ENCODE measurements at places on chromosomes 7 and 10.

- peak; percentile 90 for DNase-seq
- no peaks in the 10 kb centered on the region for H3K36me3 ChIP-seq
- peaks cover 39% of the 10 kb centered on the region for H3K4me1 ChIP-seq
- peak overlapping the region; percentile 95 for H3K27ac ChIP-seq
- peak overlapping the region; percentile 71 for H3K4me3 ChIP-seq
Observed at GRCh38 chr10:79445977-79446757, 743 bp upstream of the ZCCHC24 start.

- H3K36me3 ChIP-seq, result peaks cover 18% of the 10 kb centered on the region
- peak overlapping the region; percentile 45 for H3K27ac ChIP-seq
- H3K4me3 ChIP-seq, result no peak overlapping the region
- no peaks in the 10 kb centered on the region for H3K27me3 ChIP-seq
- peaks cover 24% of the 10 kb centered on the region for H3K4me1 ChIP-seq
Observed at GRCh38 chr7:158798741-158799140, 30.6 kb downstream of the ESYT2 start.

DNA sequence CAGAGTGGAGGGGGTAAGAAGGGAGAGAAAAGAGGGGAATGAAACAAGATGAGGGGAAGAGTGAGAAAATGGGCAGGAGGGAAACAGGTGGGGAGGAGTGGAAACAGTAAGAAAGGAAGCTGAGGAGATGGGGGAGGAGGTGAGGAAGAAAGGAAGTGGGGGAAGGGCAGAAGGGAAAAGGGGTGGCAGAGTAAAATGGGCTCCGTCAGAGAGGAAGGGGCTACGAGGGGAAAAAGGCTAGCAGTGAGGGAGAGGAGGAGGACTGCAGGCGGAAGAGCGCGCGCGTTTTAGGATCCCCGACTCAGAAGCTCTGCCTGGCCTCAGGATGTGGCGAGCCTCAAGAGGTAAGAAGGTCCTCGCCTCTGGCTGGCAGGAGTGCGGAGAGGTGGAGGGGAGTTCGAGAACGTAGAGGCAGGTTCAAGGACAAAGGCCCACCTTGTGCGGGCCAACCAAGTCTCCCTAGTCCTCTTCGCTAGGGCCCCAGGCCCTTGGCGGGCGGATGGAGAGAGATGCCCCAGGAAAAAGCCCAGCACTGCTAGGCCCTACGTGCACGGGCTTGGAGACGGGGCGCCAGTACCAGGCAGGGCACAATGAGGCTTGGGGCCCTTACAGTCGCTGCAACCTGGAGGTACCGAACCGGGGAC, 5.8 kb upstream of the NKX2-3 start:
- no peak overlapping the region for H3K4me3 ChIP-seq
- peaks cover 15% of the 10 kb centered on the region for H3K4me1 ChIP-seq
- peaks cover 100% of the 10 kb centered on the region for H3K27me3 ChIP-seq
- DNase-seq, result no peak
- no peaks in the 10 kb centered on the region for H3K36me3 ChIP-seq

GRCh38 chr10:120017733-120018417, 125.3 kb downstream of the SEC23IP start:
- no peaks in the 10 kb centered on the region for H3K36me3 ChIP-seq
- H3K27ac ChIP-seq, result no peak overlapping the region
- H3K4me3 ChIP-seq, result no peak overlapping the region
- no peak for DNase-seq
- H3K4me1 ChIP-seq, result no peaks in the 10 kb centered on the region

DNA sequence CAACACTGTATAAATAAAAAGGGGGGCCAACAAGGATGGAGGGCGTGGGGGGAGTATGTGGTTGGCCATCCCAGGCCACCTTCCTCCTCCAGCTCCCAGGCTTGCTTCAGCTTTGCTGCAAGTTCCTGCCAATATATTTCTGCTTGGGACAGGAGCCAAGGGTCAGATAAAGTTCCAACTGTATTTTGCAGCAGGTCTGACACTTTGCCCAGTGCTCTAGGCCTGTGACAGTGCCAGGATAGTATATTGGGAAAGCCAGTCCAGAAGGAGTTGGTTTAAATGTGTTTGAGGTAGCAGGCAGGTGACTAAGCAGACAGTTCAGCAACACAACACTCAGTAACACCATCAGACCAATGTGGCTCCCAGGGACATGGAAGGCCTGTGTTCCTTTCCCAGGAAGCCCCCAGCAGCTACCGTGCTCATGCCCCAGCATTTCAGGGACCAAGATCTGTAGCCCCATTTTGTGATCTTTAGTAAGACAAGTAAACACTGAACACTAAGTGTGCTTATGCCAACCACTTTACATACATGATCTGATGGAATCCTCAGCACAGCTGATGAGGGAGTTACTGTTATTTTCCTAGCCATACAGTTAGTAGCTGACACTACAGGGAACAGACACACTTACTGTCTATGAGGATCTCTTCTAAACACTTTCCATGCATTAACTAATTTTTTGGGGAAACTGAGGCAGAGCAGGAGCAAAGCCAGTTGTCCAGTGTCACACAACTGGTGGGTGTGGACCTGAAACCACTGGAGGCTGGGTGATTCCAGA, 38.9 kb downstream of the DNAJB12 start:
- H3K4me3 ChIP-seq, result no peak overlapping the region
- H3K27me3 ChIP-seq, result no peaks in the 10 kb centered on the region
- H3K27ac ChIP-seq, result peak overlapping the region; percentile 52
- no peak for DNase-seq
- H3K36me3 ChIP-seq, result no peaks in the 10 kb centered on the region

GRCh38 chr7:95811846-95812445, 39.6 kb downstream of the DYNC1I1 start:
- no peaks in the 10 kb centered on the region for H3K36me3 ChIP-seq
- no peak for DNase-seq
- H3K4me3 ChIP-seq, result no peak overlapping the region
- no peak overlapping the region for H3K27ac ChIP-seq
- peaks cover 32% of the 10 kb centered on the region for H3K4me1 ChIP-seq
- no peaks in the 10 kb centered on the region for H3K27me3 ChIP-seq

- DNase-seq, result no peak
- peaks cover 2% of the 10 kb centered on the region for H3K27me3 ChIP-seq
- no peak overlapping the region for H3K4me3 ChIP-seq
- no peaks in the 10 kb centered on the region for H3K4me1 ChIP-seq
- H3K27ac ChIP-seq, result no peak overlapping the region
Observed at GRCh38 chr7:78662939-78663338, 790.5 kb downstream of the MAGI2 start.

GRCh38 chr10:51076299-51076841, 2.1 kb downstream of the PRKG1 start:
- no peak for DNase-seq
- H3K27me3 ChIP-seq, result no peaks in the 10 kb centered on the region
- H3K36me3 ChIP-seq, result no peaks in the 10 kb centered on the region
- H3K4me3 ChIP-seq, result peak overlapping the region; percentile 90
